DMS53 (cell line): ENCODE measurements at places on chromosomes 16 and 17.

DNA sequence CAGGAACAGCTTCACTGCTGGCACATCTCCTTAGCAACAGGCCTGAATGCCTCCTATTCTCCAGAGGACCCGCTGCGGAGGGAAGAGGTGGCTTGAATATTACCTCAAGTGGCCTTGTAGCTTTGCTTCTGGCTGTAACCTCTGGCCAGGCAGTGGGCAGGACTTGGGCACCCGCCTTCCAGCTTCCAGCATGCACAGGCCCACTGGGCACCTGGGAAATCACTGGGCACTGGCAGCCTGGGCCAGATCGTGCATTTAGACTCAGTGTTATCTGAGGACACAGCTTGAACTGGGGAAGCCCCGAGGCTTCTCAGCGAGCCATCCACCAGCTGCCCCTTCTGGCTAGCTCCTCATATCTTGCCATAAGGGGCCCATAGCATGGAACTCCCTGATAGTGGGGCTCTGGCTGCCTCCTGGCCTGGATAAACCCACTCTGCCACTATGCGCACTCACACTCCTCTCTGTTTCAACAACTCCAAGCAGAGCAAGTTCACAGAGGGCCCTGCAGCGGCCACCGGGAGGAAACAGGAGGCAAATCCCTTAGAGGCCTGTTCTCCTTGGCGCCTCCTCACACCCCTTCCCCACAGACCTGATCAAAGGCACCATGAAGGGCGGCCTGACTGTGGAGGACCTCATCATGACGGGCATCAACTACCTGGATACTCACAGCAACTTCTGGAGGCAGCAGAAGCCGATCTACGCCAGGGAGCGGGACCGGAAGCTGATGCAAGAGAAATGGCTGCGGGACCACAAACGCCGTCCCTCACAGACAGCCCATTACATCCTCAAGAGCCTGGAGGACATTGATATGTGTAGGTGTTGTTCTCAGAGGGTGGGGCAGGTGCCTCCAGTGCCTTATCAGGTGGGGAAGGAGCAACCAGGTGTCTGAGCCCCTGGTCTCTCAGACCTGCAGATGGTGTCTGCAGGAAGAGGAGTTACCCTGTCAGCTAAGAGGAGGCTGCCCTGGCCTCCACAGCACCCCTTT lies 7.8 kb downstream of the ODAD4 start:
- DNase-seq = no peak

GRCh38 chr16:51433599-51433998 lies 282.5 kb upstream of the SALL1 start:
- DNase-seq = no peak

GRCh38 chr17:17812211-17813054 lies 24.4 kb downstream of the SREBF1 start:
- DNase-seq = peak; percentile 66

DNA sequence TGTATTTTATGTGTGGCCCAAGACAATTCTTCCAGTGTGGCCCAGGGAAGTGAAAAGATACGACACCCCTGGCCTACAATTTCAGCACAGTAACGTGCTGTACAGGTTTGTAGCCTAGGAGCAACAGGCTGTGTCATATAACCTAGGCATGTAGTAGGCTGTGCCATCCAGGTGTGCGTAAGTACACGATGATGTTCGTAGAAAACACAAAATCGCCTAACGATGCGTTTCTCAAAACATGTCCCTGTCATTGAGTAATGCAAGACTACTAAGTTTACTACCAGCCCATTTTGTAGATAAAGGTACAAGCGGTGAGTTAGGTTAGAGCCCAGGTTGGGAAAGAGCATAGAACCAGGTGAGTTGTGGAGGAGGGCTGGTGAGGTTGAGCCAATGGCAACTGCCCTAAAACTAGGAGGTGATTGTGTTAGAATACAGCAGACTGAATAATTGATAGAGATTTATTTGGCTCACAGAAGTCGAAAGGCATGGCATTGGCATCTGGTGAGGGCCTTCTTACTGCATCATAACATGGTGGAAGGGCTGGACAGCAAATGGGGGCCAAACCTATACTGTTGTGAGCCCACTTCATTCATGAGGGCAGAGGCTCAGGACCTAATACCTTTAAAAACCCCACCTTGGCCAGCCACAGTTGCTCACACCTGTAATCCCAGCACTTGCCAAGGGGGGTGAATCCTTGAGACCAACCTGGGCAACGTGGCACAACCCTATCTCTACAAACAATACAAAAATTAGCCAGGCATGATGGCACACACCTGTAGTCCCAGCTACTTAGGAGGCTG lies 4.2 kb downstream of the EIF1 start:
- peak; percentile 54 for DNase-seq

- DNase-seq = peak; percentile 83
Measured at GRCh38 chr16:56950881-56951771, 10.6 kb upstream of the CETP start.

DNA sequence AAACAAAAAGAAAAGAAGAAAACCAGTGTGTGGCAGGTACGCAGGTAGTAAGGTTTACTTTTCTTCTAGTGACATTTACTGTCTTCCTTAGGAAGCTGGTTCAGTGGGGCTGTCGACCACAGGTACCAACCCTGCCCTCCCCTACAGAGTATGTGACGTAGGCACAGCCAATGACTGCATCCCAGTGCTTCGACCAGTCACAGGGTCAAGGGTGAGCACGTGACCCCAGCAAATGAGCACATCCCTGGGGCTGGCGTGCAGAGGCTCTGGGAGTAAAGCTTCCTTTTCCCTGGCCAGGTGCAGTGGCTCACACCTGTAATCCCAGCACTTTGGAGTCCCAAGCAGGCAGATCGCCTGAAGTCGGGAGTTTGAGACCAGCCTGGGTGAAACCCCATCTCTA lies 38.9 kb upstream of the PLCG2 start:
- DNase-seq = peak; percentile 13

GRCh38 chr16:4452674-4453073 lies 21.8 kb downstream of the NMRAL1 start:
- DNase-seq = peak; percentile 23

GRCh38 chr16:12906271-12906670 lies 4.9 kb downstream of the SHISA9 start:
- no peak for DNase-seq

DNA sequence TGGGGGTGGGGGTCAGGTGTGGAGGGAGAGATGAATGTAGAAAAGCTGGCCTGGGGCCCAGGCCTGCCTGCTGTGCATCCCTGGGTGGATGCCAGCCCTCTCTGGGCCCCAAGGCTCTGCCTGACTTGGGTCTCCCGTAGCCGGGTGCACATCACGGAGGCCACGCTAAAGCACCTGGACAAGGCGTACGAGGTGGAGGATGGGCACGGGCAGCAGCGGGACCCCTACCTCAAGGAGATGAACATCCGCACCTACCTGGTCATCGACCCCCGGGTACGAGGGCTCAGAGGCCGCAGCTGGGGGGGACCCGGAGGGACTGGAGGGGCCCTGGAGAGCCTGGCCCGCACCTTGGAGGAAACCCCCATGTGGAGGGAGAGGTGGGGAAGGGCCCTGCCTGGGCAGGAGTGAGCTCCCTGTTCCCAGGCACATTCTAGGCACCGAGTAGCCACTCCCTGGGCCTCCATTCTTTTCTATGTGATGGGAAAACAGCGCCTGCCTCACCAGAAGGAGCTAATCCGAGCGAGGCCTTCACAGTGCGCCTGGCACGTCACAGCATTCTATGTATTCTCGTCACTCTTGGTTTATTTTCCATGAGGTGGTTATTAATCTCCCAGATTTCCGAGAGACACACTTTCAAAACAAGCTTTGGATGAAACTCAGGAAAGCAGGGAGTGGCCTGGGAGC lies 34.7 kb downstream of the ADCY7 start:
- no peak for DNase-seq

- peak; percentile 58 for DNase-seq
Measured at GRCh38 chr17:19897903-19898302, 30.2 kb upstream of the ULK2 start.

- DNase-seq = peak; percentile 30
Measured at GRCh38 chr17:76252040-76252954, 12.0 kb upstream of the RNF157 start.

GRCh38 chr17:38582069-38582468 lies 23.7 kb downstream of the SRCIN1 start:
- no peak for DNase-seq

DNA sequence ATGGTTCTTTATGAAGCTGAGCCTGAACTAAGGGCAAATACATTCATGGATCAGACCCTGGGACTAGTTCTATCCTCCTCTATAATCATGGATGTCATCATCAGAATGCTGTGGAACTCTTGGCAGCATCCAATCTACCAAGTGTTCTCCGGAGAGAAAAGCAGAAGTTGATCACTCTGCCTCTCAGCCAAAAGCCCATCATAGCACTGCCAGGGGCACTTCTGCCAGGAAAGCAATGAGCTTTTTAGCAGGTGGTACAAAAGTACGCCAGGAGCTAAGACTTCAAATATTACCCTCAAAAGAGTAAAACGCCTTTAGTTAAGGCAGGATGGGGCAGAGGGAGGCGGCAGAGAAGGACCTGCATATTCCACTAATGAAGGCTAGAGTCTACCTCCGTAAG lies 279.0 kb downstream of the SLC39A11 start:
- DNase-seq = no peak

GRCh38 chr17:76710863-76711611 lies at the start of gene MXRA7:
MXRA7 (minus strand) TSS chr17:76710965; CDS start chr17:76710946, 19 bp downstream.
- DNase-seq = peak; percentile 68

GRCh38 chr17:69222707-69223258 lies 5.8 kb downstream of the ABCA10 start:
- no peak for DNase-seq

GRCh38 chr17:57604771-57605674 lies 140.1 kb downstream of the CCDC182 start:
- DNase-seq = no peak

- peak; percentile 32 for DNase-seq
Measured at GRCh38 chr17:50298018-50298417, 23.8 kb downstream of the TMEM92 start.

GRCh38 chr16:922051-922450 lies 48.7 kb downstream of the LMF1 start:
- DNase-seq = no peak

- DNase-seq = peak; percentile 62
Measured at GRCh38 chr16:89257281-89257731, 39.8 kb downstream of the ZNF778 start.

DNA sequence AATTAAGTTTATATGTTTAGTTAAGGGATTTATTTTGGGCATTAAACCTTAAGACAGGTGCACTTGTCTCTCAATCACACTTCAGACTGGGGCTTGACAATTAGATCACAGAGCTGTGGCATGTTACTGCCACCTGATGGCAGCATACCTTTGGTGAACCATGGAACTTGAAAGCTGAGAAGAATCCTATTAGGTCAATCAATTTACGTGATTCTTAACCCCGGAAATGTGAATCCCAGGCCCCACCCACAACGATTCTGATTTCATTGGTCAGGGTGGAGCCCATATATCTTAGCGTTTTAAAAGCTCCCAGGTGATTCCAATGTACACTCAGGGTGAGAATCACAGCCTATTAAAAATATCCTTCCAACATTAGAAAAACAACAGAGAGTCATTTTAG lies 91.0 kb downstream of the GSG1L start:
- peak; percentile 65 for DNase-seq

GRCh38 chr17:79812353-79813258 lies 15.7 kb upstream of the CBX8 start:
- peak; percentile 72 for DNase-seq

DNA sequence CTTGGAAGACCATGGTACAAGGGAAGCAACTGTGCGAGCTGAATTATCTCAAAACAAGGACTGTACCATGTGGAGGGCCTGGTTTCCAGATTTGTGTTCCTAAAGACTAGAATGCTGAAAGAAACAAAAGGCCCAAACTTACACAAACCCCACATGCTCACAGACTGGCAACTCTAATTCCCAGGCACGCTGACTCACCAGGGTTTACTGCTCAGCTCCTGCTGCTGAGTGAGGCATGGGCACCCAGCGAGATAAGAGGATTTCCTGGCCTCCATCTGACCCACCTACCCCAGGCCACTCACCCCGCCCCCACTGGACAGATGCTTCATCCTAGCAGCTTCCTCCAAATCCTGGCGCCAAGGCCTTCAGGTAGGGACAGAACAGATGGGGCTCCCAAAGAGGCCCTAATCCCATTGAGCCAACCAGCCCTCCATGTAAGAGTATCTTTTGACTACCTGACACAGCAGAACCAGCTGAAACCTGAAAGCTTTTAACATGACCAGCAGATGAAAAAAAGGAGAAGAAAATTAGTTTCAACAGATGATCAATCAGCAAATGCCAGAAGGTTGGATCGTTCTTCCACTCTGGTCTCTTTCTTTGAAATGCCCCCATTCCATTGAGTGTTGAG lies 33.9 kb downstream of the DCUN1D3 start:
- peak; percentile 11 for DNase-seq

DNA sequence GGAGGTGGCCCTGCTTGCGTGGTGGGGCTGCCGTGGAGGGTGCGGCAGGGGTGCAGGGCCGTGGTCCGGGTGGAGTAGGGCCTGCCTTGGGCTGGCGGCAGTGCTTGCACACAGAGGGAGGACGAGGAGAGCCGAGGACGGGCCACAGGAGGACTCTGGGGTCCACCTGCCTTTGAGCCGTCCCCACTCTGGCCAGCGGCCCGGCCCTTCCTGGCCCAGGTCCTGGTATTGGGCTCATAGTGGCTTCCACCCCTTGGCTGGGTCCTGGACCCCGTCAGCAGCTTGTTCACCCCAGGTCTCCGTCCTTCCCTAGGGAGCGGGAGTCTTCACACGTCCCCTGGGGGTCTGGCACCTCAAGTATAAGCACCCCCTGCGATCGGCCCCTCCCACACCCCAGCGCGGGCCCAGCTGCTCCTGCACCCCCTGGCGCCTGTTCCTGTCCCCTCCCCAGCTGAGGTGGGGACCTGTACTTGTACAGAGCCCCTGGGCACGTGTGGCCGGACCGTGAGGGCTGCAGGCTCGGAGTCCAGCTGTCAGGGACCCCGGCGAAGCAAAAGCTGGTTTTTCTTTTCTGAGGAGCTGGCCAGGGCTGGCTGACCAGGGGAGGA lies 40.1 kb downstream of the SOX8 start:
- no peak for DNase-seq

GRCh38 chr16:8753416-8754054 lies 43.9 kb downstream of the TMEM186 start:
- DNase-seq = no peak

GRCh38 chr16:30659507-30660423 lies 1.5 kb downstream of the FBRS start:
- DNase-seq = peak; percentile 26

DNA sequence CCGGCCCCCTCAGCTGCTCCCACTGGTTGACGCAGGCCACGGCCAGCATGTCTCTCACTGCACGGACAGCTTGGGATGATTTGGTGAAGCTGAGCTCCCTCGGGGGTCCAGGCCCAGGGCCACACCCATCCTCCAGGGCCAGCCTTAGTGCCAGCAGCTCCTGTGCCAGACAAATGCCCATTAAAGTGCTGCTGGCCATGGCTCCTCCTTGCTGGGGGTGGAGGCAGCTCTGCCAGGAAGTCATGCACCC lies 2.5 kb downstream of the TRIM47 start:
- no peak for DNase-seq

DNA sequence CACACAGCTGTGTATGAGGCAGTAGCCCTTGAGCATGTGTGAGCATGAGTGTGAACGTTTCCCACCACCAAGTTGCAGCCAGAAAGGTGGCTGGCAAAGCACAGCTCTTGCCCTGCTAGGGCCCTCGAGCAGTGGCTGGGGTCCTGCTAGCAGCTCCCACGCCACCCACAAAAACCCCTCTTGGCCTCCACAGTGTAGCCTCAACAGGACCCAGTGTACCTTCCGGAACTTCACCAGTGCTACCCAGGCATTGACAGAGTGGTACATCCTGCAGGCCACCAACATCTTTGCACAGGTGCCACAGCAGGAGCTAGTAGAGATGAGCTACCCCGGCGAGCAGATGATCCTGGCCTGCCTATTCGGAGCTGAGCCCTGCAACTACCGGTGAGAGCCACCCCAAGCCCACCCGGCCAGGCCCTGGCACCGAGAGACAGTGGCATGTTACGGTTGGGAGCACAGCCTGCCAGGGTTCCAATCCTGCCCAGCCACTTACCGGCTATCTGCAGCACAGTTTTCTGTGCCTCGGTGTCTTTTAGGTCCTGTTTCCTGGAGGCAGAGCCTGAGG lies 53.1 kb downstream of the SCNN1B start:
- DNase-seq = no peak
